ENCODE measurements at places on chromosomes 12 and 14. TPM values are rescaled to one million over a fixed set of nuclear protein-coding genes. Genes with fewer than 3 reads are reported as not detected.

- no peaks in the 10 kb centered on the region for H3K4me1 ChIP-seq
- no peak overlapping the region for H3K4me3 ChIP-seq
- H3K27me3 ChIP-seq, result peaks cover 3% of the 10 kb centered on the region
- no peaks in the 10 kb centered on the region for H3K36me3 ChIP-seq
- no peak for DNase-seq
- H3K27ac ChIP-seq, result no peak overlapping the region
These were observed 647.4 kb downstream of the MED13L start for GRCh38 chr12:115630136-115630535.

GRCh38 chr14:36582874-36583241 lies 444 bp upstream of the NKX2-8 start:
- no peaks in the 10 kb centered on the region for H3K4me1 ChIP-seq
- DNase-seq, result no peak
- H3K36me3 ChIP-seq, result no peaks in the 10 kb centered on the region
- H3K4me3 ChIP-seq, result no peak overlapping the region

- H3K27me3 ChIP-seq, result peaks cover 19% of the 10 kb centered on the region
- H3K4me3 ChIP-seq, result no peak overlapping the region
- no peaks in the 10 kb centered on the region for H3K36me3 ChIP-seq
- no peak overlapping the region for H3K27ac ChIP-seq
- no peaks in the 10 kb centered on the region for H3K4me1 ChIP-seq
- no peak for DNase-seq
These were observed 218.3 kb downstream of the AACS start for GRCh38 chr12:125283521-125283920.

- H3K36me3 ChIP-seq, result no peaks in the 10 kb centered on the region
- H3K27ac ChIP-seq, result no peak overlapping the region
- H3K4me3 ChIP-seq, result no peak overlapping the region
- DNase-seq, result no peak
- H3K27me3 ChIP-seq, result peaks cover 26% of the 10 kb centered on the region
These were observed 72.6 kb downstream of the BBS10 start for GRCh38 chr12:76275511-76276093.

- no peaks in the 10 kb centered on the region for H3K27me3 ChIP-seq
- H3K4me3 ChIP-seq, result no peak overlapping the region
- no peak overlapping the region for H3K27ac ChIP-seq
These were observed 39.8 kb upstream of the MEG3 start for GRCh38 chr14:100786131-100786530.

DNA sequence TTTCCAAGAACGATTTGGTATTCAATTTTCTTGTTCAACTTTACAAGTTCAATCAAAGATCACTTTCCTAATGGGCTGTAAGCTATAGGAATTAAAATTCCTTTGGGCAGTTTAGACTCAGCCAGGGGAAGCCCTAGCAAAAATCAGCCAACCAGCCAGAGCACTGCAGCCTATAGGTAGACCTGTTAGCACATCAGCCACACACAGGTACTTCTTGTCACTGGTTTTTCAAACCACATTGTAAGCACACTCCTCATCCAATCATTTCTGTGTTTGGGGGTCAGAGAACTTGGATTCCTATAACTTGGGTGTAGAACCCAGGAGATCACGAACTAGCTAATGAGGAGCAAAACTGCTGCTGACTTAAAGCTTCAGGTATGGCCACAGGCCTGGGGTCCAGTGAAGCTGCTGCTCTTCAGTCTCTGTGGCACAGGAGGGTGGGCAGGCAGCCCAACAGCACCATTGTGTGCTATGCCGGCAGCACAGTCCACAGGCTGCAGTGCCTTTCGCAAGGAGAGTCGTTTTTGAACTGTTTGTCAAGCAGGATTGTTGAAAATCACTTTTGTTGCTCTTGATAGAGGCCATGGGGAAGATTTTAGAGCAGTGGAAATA lies 87.3 kb upstream of the RFX4 start:
- H3K27me3 ChIP-seq, result no peaks in the 10 kb centered on the region
- H3K4me3 ChIP-seq, result no peak overlapping the region
- no peak overlapping the region for H3K27ac ChIP-seq

The FGD4 gene
- total RNA-seq, result 0.31 TPM

The SMOC1 gene
- not detected for total RNA-seq

Data from natural killer cell treated with Interleukin-12 subunit alpha and Interleukin-12 subunit beta and Interleukin-15 and Interleukin-18, amount 100 ng/mL, for 72 hours (primary cell).